Stimulated activated CD4-positive, alpha-beta T cell treated with anti-CD3 and anti-CD28 coated beads, TNF-alpha, amount 100 ng/mL, for 1 hour (primary cell): ENCODE measurements at places on chromosomes 12 and 14.

DNA sequence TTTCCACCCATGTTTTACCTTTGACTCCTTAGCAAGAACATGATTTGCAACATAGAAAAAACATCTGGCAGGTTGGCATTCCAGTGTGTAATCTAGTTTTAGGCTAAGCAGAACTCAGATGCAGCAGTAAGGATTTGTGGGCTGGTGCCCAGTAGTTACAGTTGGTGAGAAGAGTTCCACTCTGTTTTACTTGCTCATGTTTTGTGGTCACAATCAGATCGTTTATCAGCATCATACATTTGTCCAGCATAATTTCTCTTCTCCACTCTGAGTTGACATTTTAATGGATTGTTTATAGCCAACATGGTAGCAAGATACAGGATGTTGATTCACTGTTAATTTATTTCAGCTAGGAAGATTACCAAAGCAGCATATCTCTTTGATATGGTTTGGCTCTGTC, 120.0 kb downstream of the PDE6H start:
- no peak for DNase-seq

- DNase-seq = no peak
Measured at GRCh38 chr12:44159862-44160261, 324.0 kb downstream of the TMEM117 start.

DNA sequence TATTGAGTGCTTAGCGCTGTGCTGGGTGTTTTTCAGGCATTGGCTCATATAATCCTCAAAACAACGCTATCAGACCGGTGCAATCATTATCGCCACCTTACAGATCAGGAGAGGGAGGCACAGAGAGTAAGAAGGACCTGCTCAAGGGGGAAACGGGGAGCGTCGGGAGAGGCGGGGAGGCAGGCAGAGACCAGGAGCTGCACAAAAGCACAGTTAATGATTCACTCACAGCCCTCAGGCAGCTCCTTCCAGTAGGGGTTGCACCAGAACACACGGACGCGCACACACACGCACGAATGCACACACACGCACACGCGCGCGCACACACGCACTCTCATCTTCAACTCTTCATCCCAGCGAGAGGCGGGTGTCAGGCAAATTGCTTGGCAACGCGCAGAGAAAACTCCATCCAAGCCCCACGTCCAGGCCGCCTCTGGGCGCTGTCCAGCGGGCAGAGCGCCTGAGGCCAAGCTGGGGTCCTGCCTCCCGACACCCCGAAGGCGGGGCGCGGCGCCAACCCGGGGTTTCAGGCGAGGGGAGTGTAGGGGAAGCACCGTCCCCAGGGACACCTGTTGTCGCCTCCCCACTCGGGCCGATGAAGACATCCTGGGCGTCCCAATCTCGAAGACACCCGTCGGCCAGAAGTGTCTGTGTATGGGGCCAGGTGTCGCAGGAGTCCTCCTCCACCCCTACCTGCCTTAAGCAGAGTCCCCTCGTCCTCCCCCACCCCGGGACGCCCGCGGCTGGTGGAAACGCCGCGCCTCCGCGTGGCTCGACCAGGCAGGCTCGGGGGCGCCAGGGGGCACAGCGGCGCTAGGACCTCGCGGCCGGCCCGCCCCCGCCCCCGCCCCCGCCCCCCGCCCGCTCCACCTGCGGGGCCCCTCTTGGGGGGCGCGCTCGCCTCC, 35.5 kb upstream of the STON2 start:
- no peak for DNase-seq

GRCh38 chr12:45803111-45803510, 73.6 kb downstream of the ARID2 start:
- DNase-seq = no peak

DNA sequence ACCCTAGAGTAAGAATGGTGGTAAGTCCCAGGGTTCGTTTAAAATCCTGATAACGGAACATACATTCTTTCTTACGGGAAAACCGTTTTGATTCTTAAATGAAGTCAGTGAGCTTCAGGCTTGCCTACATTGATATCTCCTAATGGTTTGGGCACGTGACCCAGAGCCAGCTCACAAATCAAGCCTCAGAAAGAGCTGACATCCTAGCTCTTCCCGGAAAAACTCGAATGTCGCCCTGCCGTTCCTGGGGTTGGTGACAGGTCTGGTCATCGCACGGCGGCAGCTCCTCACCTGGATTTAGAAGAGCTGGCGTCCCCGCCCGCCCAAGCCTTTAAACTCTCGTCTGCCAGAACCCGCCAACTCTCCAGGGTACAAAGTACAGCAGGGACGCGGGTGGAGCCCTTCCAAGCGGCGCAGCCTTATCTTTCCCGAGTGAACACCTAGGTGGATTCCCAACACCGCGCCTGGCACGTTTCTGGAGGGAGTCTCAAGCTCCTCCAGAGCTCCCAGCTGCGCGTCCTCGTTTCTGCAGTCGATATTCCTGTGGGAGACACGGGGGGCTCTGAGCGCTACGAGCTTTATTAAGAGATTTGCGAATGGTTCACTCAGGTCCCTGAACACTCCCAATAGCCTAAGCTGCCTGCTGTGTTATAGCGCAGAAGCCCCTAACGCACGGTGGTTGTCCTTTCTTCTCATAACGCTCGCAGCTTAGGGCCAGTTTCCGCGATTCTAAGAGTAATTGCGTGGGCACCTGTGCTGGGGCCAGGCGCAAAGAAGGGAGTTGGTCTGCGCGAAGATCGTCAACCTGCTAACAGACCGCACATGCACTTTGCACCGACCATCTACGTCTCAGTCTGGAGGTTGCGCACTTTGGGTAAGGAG, at the start of gene SSTR1:
Gene SSTR1, plus strand, starts transcription at position 169 of the 882 bp plus-strand sequence. CDS start 1,486 bp downstream, outside the sequence.
- DNase-seq = no peak

DNA sequence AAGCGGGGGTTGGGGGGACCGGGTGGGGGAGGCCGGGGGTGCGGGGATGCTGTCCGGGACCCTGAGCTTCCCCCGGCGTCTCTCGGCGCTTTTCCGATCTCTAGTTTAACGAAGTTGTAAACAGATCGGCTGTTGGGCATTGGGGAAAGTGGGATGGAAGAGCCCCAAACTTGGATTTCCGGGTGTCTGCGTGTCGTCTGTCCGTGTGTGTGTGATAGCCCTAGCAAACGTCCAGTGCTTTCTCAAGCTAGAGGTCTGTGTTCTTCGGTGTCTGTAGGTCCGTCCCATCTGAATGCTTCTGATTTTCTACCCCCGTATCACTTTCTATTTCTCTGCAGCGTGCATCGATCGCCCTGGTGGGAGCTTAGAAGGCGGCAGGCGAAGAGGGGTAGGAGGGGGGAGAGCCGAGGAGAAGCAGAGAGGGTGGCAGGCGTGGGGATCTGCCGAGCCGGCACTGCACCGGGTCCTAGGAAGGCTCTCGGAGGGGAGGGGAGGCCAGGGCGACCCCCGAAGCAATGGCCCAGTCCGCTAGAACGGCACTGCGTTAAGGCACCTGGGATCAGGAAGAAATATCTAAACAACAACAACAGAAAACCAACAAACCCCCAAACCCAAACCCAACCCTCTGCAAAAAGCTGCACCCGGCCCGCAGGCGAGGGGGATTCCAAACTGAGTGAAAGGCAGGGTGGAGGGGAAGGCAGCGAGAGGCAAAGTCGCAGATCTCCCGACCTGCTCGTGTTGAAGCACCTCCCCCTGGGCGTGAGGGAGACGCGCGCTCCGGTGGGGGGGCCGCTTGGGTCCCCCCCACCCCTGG, 1.0 kb downstream of the KCNA1 start:
- no peak for DNase-seq

- DNase-seq = no peak
Measured at GRCh38 chr12:116513944-116514343, 45.2 kb upstream of the MAP1LC3B2 start.

DNA sequence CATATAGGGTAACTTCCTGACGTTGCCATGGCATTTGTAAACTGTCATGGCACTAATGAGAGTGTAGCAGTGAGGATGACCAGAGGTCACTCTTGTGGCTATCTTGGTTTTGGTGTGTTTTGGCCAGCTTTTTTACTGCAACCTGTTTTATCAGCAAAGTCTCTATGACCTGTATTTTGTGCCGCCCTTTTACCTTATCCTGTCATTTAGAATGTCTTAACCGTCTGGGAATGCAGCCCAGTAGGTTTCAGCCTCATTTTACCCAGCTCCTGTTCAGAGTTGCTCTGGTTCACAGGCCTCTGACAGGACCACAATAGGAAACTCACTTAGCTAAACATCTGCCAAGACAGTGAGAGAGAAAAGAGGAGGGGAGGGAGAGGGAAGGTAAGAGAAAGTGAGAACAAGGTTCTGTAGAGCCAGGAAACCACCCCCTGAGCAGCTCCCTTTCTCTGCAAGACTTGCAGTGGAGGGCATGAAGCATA, 64.8 kb upstream of the PLEKHG3 start:
- DNase-seq = no peak

DNA sequence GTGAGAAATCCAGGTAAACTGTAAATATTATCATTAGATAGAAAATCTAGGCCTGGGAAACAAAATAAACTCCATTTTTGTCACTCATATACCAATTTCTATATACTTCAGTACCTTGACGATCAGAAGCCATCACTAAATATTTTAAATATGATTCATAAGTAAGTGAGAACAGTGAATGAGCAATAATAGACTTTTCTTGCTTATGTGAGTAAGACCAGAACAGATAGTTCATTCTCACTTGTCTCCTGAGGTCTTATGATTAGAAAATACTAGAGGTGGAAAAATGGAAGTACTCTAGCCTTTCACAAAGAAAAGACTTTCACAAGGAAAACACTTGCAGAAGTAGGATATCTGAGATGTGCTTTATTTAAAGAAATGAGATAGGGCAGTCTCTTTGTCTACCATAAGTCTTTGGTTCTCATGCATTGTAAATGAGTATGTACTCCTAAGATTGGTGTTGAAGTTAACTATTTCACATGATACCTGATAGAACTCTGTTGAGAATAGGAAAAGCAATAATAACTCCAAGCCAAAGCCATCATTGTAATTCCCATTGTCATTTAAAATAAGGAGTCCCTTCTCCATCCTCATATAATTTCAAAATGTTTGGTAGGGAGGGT, 10.1 kb upstream of the SMCO3 start:
- DNase-seq = no peak
